Stimulated activated CD8-positive, alpha-beta memory T cell treated with anti-CD3 and anti-CD28 coated beads, Interleukin-4, amount 100 ng/mL, for 4 hours (primary cell): ENCODE measurements at places on chromosomes 5 and 9.

GRCh38 chr5:164058621-164059020 lies 553.2 kb downstream of the MAT2B start:
- DNase-seq, result no peak

GRCh38 chr9:88975966-88976889 lies 15.0 kb upstream of the S1PR3 start:
- DNase-seq, result no peak

DNA sequence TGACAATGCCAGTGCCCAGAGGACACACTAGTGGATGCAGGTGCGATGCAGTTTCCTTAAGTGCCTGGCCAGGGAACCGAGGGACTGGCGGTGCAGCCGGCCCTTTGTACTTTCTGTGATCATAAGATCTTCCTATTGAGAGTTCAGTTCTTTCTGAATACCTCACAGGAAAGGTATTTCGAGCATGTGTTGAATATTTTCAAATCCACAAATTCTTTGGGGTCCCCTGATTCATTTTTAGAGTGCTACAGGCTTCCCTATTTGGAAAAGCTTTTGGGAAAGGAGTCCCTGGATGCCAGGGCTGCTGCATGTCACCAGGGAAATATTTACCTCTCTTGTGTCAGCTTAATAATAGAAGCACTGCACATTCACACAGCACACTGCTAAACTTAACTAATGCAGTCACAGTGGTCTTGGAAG lies 281.5 kb downstream of the GADD45G start:
- DNase-seq, result no peak

DNA sequence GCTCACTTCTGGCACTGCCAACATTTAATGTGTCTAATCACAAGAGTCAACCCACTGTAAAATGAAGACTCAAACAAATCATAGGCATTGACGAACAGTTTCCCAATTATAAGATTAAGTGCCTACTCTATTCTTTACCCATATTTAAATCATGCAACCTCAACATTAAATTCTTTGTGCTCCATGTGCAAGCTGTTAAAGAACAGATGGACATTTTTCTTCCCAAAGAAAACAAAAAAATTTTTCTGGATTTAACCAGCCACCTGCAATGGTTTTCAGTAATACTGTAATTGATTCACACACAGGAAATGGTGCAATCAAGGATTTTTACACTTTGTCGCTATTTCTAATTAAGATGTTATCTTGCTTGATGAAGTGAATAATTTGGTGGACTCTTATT lies 3.6 kb downstream of the HNRNPK start:
- no peak for DNase-seq
